ENCODE measurements at places on chromosomes 16 and 17.

DNA sequence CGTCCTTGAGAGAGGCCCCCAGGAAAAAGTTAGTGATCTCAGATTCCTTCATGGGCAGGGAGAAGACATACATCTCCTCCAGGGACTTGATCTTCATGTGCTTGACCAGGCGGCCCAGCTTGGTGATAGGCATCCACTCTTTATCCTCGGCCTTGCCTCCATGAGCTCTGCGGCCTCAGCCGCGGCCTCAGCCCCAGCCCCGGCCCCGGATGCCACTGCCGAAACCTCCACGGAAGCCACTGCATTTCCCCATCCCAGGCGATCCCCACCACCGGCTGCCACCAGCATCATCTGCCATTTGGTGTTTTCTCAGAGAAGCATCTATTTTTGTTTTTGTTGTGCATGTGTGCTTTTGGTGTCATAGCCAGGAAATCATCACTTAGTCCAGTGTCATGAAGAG lies 16.7 kb upstream of the DHRS11 start:
- no peak for DNase-seq
- H3K27me3 ChIP-seq: no peaks in the 10 kb centered on the region
- H3K4me1 ChIP-seq: no peaks in the 10 kb centered on the region
- no peak overlapping the region for H3K4me3 ChIP-seq
- H3K36me3 ChIP-seq: peaks cover 43% of the 10 kb centered on the region
- H3K27ac ChIP-seq: no peak overlapping the region

- no peaks in the 10 kb centered on the region for H3K4me1 ChIP-seq
- H3K36me3 ChIP-seq: peaks cover 33% of the 10 kb centered on the region
- no peak overlapping the region for H3K27ac ChIP-seq
- H3K27me3 ChIP-seq: no peaks in the 10 kb centered on the region
- no peak for DNase-seq
These were observed 11.2 kb downstream of the NCBP3 start for GRCh38 chr17:3834811-3835210.

DNA sequence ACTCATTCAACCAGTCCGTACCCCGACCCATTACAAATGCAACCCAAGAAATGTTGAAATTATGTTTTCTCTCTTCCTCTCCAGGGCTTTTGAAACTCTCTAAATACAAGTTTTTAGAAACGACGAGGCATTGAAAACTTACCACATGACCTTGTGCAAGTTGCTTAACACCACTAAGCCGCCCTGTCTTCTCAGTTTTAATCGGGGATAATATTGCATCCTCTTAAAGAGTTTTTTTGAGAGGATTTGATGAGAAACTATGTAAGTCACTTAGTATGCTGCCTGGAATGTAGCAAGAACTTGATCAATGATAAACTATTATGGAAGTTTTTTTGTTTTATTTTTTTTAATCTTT lies 149.0 kb upstream of the FAM20A start:
- no peaks in the 10 kb centered on the region for H3K36me3 ChIP-seq
- H3K27me3 ChIP-seq: no peaks in the 10 kb centered on the region
- DNase-seq: no peak
- H3K4me1 ChIP-seq: no peaks in the 10 kb centered on the region

- H3K27me3 ChIP-seq: peaks cover 52% of the 10 kb centered on the region
- H3K4me1 ChIP-seq: peaks cover 2% of the 10 kb centered on the region
- H3K36me3 ChIP-seq: no peaks in the 10 kb centered on the region
- no peak overlapping the region for H3K27ac ChIP-seq
- no peak for DNase-seq
These were observed 3.3 kb downstream of the CARMIL2 start for GRCh38 chr16:67648088-67648763.

All from mesothelial cell of epicardium (in vitro differentiated cells).